Osteoblast (primary cell): ENCODE measurements at places on chromosomes 2 and 18. TPM values are rescaled to one million over a fixed set of nuclear protein-coding genes. Genes with fewer than 3 reads are reported as not detected.

GRCh38 chr2:209398463-209398862 lies 25.4 kb upstream of the MAP2 start:
- no peaks in the 10 kb centered on the region for H3K27me3 ChIP-seq
- no peak overlapping the region for H3K4me3 ChIP-seq
- H3K36me3 ChIP-seq, result no peaks in the 10 kb centered on the region
- no peak overlapping the region for H3K27ac ChIP-seq
- no peaks in the 10 kb centered on the region for H3K4me1 ChIP-seq

- peak; percentile 94 for DNase-seq
- H3K4me3 ChIP-seq, result no peak overlapping the region
- peaks cover 58% of the 10 kb centered on the region for H3K27me3 ChIP-seq
- no peaks in the 10 kb centered on the region for H3K36me3 ChIP-seq
Observed at GRCh38 chr2:218962859-218963492, 3.5 kb downstream of the CDK5R2 start.

DNA sequence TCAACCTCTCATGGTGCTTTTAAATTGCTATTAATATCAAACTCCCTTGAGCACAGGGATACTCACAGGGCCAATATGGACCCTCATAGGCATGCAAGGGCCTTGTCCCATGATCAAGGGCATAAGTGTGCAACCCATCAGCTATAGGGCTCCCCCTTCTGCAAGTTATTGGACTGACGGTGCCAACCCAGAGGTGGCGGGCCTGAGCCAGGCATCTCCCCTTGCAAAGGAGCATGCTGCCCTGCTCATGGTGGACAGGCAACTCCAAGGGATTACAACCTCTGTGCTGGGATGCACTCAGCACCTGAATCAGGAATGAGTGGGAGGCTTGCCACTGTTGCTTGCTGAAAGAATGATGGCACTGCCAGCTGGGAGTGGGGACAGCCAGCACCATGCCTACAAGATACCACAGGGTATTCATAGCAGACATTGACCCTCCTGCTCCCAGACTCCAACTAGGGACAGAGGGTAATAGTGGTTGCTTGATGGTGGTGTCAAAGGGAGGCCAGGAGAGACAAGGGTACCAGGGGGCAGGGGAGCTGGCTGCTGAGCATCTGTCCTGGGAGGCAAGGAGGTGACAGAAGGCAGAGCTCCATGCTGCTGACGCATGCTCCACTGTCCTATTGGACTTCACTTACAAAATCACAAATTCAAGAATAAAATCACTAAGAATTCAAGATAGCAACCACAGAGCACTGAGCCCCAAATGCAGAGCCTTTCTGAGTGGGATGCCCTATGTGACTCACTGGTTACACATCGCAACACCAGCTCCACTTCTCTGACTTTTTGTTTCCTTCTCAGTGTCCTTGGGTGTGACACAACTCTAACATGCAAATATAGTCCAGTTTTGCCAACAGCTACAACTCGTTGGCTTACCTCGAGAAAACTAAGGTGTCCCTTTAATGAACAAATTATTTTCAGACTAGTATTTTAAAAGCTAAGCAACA lies 157.1 kb upstream of the CCDC150 start:
- H3K27ac ChIP-seq, result peak overlapping the region; percentile 81
- peak; percentile 51 for DNase-seq
- no peak overlapping the region for H3K4me3 ChIP-seq

GRCh38 chr2:84022810-84023431 lies 436.2 kb downstream of the SUCLG1 start:
- no peaks in the 10 kb centered on the region for H3K27me3 ChIP-seq
- H3K36me3 ChIP-seq, result no peaks in the 10 kb centered on the region
- H3K4me1 ChIP-seq, result no peaks in the 10 kb centered on the region
- peak; percentile 43 for DNase-seq

CFC1 gene
- total RNA-seq, result not detected in 2 replicates

UPP2 gene
- not detected in 2 replicates for total RNA-seq

ARHGAP25 gene
- under 0.01 and 0.29 TPM in 2 replicates for total RNA-seq
